ENCODE measurements at places on chromosomes 3 and 15. TPM values are rescaled to one million over a fixed set of nuclear protein-coding genes. Genes with fewer than 3 reads are reported as not detected.

GRCh38 chr3:171274222-171274621 lies 186.0 kb downstream of the TNIK start:
- H3K36me3 ChIP-seq = no peaks in the 10 kb centered on the region
- H3K27ac ChIP-seq = no peak overlapping the region
- H3K4me3 ChIP-seq = no peak overlapping the region
- no peaks in the 10 kb centered on the region for H3K4me1 ChIP-seq

DNA sequence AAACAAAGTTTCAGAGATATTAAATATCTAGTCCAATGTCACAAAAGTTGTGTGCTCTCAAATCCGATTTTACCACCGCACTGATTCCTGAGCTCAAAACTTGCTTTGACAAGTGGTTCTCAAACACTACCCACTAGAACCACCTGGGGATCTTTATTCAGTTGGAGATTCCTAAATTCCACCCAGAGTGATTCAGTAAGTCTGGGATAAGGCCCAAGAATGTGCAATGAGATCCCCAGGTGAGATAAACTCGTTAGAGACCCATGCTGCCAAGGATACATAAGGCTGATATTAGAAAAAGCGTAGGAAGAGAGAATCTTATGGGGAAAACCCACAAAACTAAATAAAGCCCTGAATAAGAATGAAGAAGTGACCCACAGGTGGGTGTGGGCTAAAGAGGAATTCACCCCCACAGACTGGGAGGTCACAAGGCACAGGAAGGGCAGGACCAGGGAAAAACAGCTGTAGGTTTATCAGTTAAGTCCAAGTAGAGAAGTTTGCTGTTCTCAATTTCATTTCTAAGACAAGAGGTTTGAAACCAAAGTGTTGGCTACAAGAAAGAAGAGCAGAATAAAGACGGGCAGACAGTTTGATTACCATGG lies 11.5 kb upstream of the RPS17 start:
- H3K36me3 ChIP-seq = no peaks in the 10 kb centered on the region
- H3K4me1 ChIP-seq = no peaks in the 10 kb centered on the region
- no peak overlapping the region for H3K27ac ChIP-seq
- H3K4me3 ChIP-seq = no peak overlapping the region

- no peak for DNase-seq
- no peaks in the 10 kb centered on the region for H3K27me3 ChIP-seq
- H3K36me3 ChIP-seq = no peaks in the 10 kb centered on the region
These were observed 40.1 kb upstream of the DCLK3 start for GRCh38 chr3:36804295-36805055.

GRCh38 chr15:88194162-88194561 lies 62.4 kb downstream of the NTRK3 start:
- no peaks in the 10 kb centered on the region for H3K36me3 ChIP-seq
- H3K4me1 ChIP-seq = no peaks in the 10 kb centered on the region
- no peak overlapping the region for H3K4me3 ChIP-seq

The MASP1 gene
- 0.62 TPM for total RNA-seq
